ENCODE measurements at places on chromosomes 12 and 14.

GRCh38 chr12:108831309-108831991 lies 25.9 kb downstream of the SSH1 start:
- no peak for DNase-seq

DNA sequence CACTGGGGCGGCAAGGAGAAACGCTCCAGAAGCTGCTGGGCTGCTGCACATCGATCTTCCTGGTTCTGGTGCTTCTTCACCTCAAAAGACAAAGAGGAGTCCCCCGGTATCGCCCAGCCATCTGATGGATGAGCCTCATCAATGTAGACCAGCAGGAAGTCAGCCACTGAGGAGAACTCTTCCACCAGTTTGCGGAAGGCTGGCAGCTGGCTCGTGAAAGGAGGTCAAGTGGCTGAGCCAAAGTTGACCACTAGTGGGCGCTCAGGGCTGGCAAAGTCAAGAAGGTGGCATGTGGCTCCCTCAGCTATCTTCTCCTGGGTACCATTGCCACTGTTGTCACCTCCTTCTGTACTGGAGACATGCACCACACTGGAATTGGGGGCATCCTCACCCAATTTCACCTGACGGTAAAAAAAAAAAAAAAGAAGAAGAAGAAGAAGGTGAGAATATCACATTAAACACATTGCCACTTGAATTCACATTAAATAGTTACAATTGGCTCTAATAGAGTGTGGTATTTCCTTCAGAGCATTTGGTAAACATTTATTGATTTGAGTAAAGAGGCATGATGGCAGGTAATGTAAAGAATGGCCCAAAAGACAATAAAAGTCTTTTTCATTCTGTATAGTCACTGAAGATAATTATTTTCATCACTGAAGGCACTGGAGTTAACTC lies 8.3 kb downstream of the DIO2 start:
- DNase-seq = no peak

DNA sequence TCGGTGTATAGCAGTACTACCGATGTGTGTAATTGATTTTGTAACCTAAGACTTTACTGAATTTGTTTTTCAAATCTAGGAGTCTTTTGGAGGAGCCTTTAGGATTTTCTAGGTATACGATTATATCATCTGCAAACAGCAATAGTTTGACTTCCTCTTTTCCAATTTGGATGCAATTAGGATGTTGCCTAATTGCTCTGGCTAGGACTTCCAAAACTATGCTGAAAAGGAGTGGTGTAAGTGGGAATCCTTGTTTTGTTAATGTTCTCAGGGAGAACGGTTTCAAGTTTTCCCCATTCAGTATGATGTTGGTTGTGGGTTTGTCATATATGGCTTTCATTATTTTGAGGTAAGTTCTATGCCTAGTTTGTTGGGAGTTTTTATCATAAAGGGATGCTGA lies 171.6 kb upstream of the PDE3A start:
- no peak for DNase-seq

DNA sequence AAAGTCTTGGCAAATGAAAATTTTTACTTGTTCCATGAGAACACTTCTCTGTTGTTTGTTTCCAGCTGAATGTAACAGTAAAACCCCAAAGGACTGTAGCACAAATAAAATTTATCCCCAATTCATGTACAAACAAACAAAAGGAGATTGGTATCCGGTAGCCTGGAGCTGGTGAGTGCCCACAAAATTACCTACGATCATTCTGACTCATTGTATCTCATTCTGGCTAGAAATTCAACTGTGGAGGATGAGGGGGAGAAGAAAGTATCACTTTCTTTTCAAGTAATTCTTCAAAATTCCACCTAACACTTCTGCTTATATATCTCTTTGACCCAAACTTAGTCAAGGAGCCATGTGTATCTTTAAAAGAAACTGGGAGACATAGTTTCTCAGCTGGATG lies 268.5 kb downstream of the ALG10B start:
- DNase-seq = no peak

GRCh38 chr12:13780453-13780852 lies 200.9 kb downstream of the GRIN2B start:
- DNase-seq = no peak

- no peak for DNase-seq
These were observed 39.0 kb downstream of the ELK3 start for GRCh38 chr12:96233168-96233567.

- DNase-seq = no peak
These were observed 25.9 kb upstream of the COL2A1 start for GRCh38 chr12:48030173-48030650.

Measured in renal cortical epithelial cell (primary cell).